CD8-positive, alpha-beta memory T cell (primary cell): ENCODE measurements at places on chromosomes 4 and X.

DNA sequence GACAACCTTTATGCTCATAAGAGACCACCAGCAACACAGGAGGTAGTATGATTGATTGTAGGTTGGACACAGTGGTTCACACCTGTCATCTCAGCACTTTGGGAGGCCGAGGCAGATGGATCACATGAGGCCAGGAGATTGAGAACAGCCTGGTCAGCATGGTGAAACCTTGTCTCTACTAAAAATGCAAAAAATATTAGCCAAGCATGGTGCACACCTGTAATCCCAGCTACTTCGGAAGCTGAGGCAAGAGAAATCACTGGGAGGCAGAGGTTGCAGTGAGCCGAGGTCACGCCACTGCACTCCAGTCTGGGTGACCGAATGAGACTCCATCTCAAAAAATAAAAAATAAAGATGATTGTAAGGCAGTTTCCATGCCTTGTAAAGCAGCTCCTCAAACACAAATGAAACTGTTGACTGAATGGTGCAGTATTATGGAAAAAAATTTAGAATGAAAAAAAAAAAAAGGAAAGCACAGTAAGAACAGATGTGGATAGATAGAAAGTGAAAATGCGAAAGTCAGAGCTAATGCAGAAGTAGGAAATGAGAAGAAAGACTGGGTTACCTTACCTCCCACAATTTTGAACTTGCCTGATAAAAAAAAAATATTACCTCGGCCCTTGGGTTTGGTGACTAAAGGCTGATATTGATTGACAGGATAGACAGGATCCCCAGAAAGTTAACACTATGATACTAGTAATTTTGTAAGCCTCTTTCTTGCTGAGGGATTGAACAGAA lies 249.2 kb upstream of the TRAM1L1 start:
- DNase-seq, result no peak

DNA sequence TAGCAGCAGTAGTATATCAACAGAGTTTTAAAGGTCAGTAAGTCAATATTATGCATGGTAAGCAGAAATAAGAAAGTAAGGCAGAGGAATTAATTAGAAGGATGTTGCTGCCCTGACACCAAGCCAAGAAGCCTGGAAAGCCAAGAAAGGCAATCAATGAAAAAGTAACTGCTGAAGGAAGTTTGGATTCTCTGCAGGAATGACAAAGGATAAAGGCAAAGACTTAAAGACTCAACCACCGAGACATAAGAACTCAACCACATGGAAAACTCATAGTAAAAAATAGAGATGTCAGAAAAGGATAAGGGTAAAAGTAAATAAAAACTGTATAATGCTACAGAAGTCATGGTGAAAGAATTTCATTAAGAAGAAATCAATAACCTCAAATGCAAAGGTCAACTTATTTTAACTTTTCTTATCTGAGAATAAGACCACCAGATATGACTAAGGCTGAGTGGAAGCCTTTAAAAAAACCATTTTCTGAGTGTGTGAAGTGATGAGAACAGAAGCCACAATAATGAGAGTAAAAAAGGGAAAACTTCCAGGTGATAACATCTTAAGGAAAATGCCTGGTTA lies 55.2 kb downstream of the NEK1 start:
- DNase-seq, result no peak

DNA sequence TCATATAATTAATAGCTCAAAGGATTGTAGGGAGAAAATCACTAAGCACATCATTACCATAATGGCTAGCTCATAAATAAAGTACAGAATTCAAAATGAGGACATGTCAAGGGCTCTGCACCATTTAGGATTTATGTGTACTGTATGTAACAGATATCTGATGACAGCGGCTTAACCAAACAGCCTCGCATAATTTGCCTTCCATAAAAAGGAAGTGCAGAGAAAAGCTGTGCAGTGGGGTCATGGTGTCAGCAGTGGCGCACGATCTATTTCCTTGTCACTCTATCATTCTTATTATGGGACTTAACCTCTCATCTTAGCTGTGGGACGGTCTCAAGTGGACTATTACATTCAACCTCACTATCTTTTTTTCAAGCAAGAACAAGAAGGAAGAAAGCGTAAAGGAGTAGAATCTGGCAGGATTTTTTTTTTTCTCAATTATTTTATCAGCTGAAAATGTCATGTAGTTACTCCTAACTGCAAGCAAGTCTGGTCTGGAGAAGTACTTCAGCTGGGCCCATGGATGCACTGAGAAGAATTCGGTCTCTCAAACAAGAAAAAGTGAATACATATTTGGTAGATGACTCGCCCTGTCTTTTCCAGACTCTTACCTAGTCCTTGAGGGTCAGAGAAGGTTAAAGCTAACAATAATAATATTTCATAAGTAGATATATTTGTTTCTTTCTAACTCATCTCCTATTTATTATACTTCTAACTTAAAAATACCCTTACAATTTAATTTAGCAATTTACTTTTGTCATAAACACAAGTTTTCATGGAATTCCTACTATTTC lies 94.6 kb downstream of the COX18 start:
- DNase-seq, result no peak

DNA sequence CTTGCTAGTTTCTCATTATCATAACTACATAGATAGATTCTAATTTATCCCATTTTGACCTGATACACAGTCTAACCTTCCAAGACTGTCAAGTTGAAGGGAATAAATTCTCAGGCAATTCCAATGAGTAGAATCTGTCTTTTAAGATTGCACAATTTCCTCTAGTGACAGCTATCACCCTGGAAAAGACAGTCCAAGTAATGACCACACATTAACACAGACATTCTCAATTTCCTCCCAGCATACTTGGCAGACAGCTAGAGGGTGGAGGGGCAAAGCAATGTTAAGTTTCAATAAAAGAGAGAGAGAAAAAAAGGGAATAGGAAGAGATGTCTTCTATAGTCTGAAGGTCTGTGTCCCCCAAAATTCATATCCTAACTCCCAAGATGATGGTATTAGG lies 234.7 kb downstream of the LDB2 start:
- no peak for DNase-seq

GRCh38 chr4:122622400-122622799 lies 1.5 kb upstream of the IL21 start:
- no peak for DNase-seq

GRCh38 chr4:101421386-101421785 lies 74.1 kb upstream of the PPP3CA start:
- DNase-seq, result no peak

GRCh38 chr4:123417813-123418212 lies 21.2 kb downstream of the SPRY1 start:
- no peak for DNase-seq

DNA sequence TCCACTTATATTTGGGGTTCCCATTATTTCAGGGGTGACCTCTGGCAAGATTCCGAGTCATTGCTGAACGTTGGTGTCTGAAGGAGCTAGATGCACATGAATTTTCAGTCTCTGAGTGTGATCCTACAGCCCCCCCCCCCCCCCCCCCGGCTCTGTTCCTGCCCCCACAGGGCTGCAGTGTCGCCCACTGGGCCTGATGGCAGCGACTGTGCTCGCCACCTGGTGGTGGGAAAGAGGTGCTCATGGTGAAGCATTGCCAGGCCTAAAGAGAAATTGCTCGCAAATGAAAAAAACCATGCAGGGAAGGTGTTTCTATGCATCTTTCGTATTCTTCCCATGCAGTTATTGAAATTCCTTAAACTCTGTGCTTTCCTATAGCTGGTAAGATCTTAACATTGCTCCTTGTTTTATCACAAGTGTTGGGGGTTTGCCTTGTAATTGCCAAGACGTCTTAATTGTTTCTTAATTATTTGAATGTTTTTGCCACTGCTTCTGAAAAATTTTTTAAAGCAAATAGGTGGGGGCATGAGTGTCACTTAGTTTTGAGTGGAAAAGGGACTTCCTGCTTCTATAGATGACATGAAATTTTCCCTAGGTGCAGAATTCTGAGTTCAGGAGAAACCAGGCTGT lies 63.2 kb downstream of the CLDN22 start:
- DNase-seq, result peak; percentile 33

DNA sequence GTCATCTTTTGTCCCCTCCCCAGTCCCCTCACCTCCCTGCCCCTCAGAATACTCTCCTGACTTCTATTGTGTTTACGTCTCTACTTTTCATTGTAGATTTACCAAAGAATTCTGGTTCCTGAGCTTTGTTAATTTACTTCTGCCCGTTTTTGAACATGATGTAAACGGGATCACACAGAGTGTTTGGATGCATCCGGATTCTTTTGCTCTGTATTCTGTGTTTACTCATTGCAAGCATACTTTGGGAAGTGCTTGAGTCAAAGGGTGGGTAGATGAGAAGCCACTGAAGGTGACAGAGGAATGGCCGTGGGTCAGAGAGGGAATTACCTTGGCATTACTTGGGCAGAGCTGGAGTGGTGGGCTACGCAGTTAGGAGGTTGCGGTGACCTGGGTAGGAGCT lies 18.0 kb downstream of the CLCN4 start:
- no peak for DNase-seq
